ENCODE measurements at places on chromosomes 6 and 20.

GRCh38 chr6:156402227-156402626, 375.0 kb upstream of the ARID1B start:
- no peak for DNase-seq

DNA sequence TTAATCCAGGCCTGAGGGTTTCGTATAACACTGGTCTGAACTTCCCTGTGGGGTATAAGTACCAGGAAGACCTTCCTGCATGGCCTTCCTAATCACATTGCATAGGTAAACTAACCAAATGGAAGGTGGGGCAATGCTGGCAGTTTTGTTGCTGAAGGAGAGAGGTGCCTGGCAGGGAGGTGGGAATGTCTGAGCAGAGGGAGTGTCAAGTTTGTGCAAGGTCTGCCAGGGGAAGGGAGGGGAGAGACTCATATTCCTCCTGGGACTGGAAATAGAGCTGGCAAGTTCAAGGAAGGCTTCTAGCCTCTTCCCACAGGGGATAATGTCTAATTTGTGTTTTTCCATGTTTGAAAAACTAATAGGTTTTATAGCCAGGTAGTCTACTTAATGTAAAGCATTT, 70.6 kb downstream of the HDDC2 start:
- DNase-seq: no peak

DNA sequence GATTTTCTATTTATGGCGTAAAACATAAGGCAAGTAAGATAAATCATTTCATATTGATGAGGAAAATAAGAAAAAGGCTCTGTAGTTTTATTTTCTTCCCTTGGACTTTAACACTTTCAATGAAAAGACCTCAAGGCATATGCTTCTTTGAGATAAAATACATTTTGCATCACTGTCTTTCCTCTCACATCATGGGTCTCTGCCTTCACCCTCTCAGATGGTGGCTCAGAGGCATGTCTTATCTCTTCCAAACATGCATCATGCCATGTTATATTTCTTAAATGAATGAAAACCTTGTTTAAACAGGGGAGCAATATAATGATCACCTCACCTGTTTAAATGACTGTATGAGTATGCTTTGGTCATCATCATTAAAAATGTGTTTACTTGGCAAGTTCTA, 59.3 kb downstream of the PRL start:
- DNase-seq: no peak

- DNase-seq: no peak
These were observed 52.4 kb downstream of the DNAH8 start for GRCh38 chr6:38767560-38767959.

DNA sequence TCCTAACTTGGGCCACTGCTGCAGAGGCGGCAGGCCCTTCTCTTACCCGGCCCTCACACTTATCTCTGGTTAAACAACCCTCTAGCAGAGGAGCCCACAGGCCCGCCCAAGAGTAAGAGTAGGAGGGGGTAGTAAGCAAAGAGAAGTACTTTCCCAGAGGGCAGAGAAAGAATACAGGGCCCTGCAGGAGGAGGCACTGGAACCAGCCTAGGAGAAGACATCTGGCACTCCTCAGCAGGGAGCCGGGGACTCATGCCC, 10.1 kb downstream of the MTCH1 start:
- no peak for DNase-seq

DNA sequence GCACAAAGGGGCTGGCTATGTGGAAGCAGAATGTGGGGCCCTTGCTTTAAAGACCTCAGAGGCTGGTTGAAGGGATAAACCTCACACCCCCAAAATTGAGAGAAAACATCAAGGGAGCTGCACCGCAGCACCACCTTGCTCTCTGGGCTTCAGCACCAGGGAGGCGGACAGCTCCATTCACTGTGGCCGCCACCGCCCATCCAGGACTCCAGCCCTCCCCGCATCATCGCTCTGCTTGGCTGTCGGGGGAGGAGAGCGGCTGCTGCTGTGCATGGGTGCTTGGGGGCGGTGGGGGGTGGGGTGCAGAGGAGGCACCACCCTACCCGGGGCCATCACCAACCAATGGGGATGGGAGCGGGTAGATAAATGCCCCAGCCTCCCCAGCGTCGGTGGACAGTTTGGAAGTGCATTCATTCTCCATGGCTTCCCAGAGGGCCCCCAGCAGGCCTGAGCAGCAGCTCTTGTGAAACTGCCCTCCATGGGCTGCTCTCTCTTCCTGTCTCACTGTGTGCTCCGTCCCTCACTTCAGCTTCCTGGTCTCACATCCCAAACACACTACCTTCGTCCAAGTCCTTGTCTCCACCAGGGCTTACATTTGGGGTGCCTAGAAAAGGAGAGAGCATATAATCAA, 75.7 kb upstream of the BHLHE23 start:
- DNase-seq: no peak

Data from stimulated activated CD8-positive, alpha-beta memory T cell treated with anti-CD3 and anti-CD28 coated beads, Interleukin-15, amount 100 ng/mL, for 24 hours (primary cell).